ENCODE measurements at places on chromosomes 3 and 15.

- DNase-seq = no peak
Measured at GRCh38 chr3:10352146-10352911, 31.4 kb upstream of the SEC13 start.

- no peak for DNase-seq
Measured at GRCh38 chr3:31405515-31405914, 127.2 kb upstream of the STT3B start.

GRCh38 chr3:177154733-177155132, 42.5 kb downstream of the TBL1XR1 start:
- no peak for DNase-seq

- DNase-seq = no peak
Measured at GRCh38 chr15:65841121-65841930, 28.0 kb upstream of the RAB11A start.

DNA sequence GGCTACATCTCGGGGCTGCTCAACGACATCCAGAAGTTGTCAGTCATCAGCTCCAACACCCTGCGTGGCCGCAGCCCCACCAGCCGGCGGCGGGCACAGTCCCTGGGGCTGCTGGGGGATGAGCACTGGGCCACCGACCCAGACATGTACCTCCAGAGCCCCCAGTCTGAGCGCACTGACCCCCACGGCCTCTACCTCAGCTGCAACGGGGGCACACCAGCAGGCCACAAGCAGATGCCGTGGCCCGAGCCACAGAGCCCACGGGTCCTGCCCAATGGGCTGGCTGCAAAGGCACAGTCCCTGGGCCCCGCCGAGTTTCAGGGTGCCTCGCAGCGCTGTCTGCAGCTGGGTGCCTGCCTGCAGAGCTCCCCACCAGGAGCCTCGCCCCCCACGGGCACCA, 17.0 kb downstream of the ANKRD63 start:
- DNase-seq = no peak
